Activated CD8-positive, alpha-beta memory T cell treated with anti-CD3 and anti-CD28 coated beads for 1 hour (primary cell): ENCODE measurements at places on chromosomes 12 and 14.

DNA sequence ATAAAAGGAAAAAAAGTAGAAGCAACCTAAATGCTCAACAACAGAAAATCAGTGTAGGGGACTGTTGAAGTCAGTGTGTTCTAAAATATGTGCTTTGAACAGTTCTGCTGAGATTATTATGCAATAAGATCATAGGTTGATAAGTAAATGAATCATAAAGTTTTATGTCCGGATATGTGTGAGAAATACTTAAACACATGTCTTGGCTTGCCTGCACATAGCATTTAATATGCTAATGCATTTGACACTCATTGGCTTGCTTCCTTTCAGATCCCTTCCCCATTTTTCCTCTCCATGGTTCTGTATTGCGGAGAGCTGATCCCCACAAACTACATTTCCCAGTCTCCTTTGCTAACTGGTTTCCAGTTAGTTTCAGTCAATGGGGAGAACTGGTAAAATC, 573.8 kb upstream of the TBX3 start:
- no peak for DNase-seq

DNA sequence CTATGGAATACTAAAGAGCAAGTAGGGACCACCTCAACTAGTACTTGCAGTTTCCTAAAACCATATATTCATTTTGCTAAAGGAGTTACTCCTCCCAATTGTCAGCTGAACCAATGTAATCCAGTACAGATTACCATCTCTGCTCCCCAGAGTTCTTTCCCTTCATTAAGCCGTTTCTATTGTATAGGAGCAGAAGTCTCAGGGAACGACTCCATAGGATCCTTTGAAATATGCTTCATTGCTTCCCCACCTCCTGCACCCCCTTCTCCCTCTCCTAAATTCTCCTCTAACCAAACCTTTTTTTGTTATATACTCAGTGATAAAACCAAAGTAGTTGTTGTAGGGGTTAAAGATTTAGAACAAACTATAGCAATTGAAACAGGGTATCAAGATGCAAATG, 30.7 kb upstream of the LALBA start:
- DNase-seq = no peak

DNA sequence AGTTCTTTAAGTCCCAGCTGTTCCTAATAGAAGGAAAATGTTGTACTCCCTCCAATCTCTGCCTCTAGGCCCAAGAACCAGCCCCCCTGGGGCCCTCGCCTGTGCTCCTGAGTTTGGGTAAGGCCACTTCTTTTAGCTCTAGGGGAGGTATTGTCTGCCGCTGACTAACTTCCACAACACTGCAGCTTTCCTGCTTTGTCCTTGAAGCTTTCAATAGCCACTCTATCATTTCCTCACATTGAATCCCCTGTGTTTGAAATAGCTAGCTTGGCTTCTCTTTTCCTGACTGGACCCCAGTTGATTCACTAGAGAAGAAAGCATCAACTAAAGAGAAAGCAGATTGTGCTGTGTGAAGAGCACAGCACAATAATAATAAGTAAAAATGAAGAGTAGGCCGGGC, 28.8 kb downstream of the KRT80 start:
- no peak for DNase-seq

DNA sequence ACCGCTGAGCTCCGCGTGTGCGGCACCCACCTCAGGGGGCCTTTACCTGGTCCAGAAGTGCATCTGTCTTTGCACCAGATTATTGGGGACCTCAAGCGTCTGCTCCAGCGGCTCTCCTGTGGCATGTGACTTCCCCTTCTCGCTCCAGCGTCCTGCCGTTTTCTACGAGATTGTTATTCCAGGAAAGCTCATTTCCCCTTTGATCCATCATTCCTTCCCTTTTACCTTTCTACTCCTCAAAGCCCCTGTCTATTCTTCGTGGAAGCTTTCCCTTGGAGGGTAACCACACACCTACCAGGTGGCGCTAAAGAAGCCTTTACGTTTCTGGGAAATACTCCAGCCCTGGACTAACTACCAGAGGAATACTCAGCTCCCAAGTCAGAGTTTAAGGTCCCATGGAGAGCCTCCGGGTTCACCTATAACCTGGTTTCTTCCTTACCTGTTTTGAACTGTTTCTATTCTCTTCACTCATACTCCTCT, 1.5 kb downstream of the FKBP4 start:
- no peak for DNase-seq

- no peak for DNase-seq
Observed at GRCh38 chr12:65827827-65828231, 3.5 kb downstream of the HMGA2 start.

- DNase-seq = no peak
Observed at GRCh38 chr12:34339922-34340321, 317.6 kb downstream of the ALG10 start.

DNA sequence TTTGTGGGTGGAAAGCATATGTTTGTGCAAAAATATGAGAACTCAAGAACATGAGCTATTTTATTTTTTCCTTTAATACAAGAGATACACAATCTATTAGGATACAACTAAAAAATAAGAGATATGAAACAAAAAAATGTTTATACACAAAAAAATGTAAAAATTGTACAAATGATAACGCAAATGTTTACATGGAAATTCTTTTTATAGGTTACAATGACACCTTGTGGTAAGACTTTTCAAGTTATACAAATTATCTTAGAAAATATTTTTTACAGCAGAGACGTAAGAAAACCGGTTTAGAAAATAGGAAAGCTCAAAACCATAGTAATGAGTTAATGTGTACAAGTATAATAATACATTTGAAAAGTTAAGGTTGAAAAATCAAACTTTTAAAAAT, 25.5 kb downstream of the CEP83 start:
- DNase-seq = no peak

DNA sequence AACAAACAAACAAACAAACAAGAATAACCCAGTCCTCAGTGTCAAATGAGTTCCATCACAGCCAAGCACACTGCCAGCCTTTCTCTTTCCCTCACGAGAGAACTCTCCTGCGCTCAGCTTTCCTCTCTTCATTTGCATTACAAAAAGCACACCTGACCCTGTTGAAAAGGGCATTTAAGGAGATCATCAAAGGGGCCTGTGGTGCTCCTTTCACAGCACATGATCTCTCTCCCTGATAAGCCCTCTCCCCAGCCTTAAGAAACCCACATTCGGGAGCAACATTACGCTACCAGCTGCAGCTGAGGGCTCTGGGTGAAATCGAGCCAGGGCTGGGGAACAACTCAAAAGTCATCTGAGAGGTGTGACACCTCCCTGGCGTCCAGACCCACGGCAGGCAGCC, 165.6 kb upstream of the TMCC3 start:
- DNase-seq = no peak

- no peak for DNase-seq
Observed at GRCh38 chr14:38125481-38126037, 82.1 kb upstream of the SSTR1 start.

DNA sequence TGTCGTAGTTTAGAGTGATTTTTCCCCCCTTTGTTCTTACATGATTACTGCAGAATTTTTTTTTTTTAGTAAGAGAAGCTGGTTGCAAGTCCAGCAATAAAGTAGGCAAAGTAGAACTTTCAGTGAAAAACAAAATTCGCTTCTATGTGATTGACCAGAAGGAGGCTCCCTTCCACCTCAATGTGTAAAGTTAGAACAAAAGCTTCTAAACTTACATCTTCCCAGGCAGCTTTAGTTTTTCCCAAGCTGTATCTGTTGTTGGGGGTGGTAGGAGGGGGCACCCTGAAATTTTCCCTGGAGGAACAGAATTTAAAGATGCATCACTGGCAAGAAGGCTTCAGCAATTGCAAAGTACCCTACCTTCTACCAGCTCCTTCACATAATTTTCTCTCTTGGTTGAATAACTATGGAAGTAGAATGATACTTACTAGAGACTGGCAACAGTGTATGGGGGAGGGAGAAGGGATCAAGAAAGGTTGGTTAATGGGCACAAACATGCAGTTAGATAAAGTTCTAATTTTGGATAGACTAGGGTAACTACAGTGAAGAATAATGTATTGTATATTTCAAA, 87.3 kb upstream of the E2F7 start:
- DNase-seq = no peak

- no peak for DNase-seq
Observed at GRCh38 chr12:108115123-108116121, 13.7 kb upstream of the WSCD2 start.

- no peak for DNase-seq
Observed at GRCh38 chr12:25319233-25319984, 68.7 kb upstream of the KRAS start.

DNA sequence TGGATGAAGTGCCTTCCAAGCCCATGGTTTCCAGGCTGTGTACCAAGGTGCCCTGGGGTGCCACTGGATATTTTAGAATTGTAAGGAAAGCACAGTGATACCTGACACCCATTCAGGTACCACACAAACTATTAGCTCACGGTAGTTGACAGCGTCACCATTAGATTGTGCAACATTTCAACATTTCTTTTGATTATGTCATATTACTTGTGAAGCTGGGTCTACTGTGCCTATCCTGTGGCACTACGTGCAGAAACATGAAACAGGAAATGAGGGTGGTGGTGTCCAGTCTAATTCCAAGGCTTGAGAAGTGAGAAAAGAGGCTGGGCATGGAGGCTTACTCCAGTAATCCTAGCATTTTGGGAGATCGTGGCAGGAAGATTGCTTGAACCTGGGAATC, 75.5 kb upstream of the CPM start:
- DNase-seq = no peak

GRCh38 chr14:68337279-68337678, 455.6 kb downstream of the ZFP36L1 start:
- DNase-seq = no peak

GRCh38 chr14:89371585-89372511, 45.2 kb downstream of the FOXN3 start:
- DNase-seq = no peak

DNA sequence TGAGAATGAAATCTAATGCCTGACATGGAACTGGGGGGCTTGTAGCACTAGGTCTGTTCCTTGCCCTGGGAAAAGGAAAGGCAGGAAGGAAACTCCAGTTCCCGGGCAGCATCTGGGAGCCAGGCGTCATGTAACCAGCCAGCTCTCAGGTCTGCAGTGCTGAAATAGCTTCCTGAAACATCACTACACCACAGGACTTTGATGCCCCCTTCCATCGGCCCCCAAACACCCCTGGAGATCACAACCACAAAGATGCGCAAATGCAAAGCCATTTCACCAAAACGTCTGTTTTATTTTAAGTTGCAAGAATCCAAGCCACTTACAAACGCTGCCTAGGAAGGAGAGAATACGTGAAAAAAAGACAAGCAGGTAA, 40.9 kb downstream of the KCTD10 start:
- no peak for DNase-seq

- no peak for DNase-seq
Observed at GRCh38 chr12:58502226-58502625, 418.1 kb downstream of the LRIG3 start.

GRCh38 chr14:32820682-32821081, 118.0 kb upstream of the NPAS3 start:
- DNase-seq = no peak

DNA sequence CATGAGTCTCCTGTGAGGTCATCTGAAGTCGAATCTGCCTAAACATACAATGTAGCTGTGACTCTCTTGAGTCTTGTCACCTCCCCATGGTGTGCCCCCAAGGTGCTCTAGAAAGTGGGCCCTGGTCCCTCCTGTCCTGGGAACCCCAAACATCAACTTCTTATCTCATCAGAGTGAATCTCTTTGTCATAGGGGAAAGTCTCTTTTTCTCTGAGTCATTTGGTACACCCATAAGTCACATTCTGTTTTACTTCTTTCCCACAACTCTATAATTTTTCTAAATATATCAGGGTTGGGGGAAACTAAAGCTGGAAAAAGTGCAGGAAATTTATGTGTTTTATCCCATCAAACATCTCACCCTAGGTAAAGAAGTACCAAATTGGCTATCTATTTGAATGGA, 12.9 kb downstream of the SDR9C7 start:
- no peak for DNase-seq

DNA sequence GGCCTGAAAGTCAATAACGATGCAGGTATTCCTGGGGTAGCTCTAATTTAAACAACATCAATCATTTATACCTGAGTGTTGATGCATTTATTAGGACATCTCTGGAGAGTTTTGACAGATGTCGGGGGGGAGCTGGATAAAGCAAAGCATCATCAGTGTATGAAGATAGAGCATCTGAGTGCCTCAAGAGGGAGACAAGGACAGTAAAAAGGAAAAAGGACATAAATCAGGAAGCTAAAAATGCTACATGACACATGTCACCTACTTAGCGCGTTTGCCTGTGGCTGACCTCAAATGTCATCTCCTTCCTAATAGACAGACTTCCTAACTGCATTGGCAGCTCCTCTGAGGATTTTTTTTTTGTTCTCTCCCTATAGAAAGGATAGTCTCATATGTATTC, 259.5 kb upstream of the PKP2 start:
- DNase-seq = no peak

- no peak for DNase-seq
Observed at GRCh38 chr14:102184316-102185035, 44.8 kb downstream of the WDR20 start.

GRCh38 chr12:99142651-99143050, 497.6 kb downstream of the APAF1 start:
- DNase-seq = no peak

DNA sequence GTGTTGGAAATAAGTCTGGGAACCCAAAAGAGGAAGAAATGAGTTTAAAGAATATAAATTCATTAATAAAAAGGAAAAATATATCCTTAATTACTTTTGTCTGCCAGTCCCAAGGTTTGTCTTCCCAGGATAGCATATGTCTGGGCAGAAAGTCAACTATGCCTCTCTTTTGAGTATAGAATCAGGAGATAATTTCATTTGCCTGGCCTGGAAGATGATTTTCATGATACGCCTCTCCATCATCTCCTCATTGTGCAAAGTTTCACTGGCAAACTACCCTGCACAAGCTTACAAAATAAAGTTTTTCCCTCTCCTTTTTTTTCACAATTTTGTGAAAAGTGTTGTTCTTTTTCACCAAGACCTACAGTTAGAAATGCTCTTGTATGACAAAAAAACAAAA, 340.8 kb downstream of the EGLN3 start:
- no peak for DNase-seq

DNA sequence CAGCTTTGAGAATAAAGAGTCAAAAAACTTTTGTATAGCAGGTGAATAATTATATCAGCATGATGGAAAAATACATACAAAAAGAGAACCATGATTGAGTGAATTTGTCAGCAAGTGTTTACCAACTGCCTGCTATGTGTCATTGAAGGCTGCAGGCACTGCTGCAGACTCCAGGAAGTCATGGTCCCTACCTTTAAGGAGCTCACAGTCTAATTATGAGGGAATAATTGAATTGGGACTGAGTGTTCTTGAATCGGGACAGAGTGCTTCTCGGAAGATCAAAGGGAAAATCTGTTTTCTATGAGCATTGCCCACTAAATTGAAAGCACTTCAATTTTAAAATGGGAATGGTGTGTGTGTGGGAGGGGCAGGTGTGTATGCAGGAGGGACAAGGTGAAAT, 9.5 kb downstream of the OR10AD1 start:
- DNase-seq = no peak
